ENCODE measurements at places on chromosomes 7 and 10.

DNA sequence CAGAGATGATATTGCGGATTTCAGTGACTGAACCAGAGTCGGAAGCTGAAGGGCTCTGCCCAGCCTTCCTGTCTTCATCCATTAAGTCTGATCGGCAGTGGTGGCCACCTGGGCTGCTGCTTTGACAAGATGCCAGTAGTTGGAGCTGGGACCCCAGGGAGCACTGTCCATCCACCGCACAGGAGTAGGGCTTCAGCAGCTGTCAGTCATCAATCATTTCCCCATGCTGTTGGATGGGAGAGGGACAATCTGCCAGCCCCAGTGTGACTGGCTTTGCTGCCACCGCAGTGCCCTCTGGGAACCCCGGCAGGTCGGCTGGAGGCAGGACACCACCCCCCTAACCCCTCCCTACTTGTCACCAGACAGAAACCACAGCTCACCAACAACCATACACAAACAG lies 23.0 kb upstream of the GPR146 start:
- no peak for DNase-seq

DNA sequence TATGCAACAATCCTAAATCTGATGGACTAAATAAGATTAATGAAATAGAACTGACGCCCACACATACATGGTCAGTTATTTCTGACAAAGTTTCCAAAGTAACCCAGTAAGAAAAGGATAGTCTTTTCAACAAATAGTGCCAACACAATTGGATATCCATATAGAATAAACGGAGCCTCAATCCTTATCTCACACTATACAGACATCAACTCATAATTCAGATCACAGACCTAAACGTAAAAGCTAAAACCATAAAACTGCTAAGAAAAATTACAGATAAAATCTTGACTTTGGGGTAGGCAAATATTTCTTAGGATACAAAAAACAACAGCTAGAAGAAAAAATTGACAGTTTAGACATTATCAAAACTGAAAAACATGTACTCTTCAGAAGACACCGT lies 8.5 kb downstream of the CACUL1 start:
- no peak for DNase-seq

- DNase-seq = no peak
These were observed 32.0 kb downstream of the NRAP start for GRCh38 chr10:113631684-113632367.

GRCh38 chr7:151687523-151688235 lies 168.0 kb upstream of the RHEB start:
- DNase-seq = peak; percentile 96

GRCh38 chr7:137846827-137847567 lies at the start of gene DGKI:
DGKI (minus strand) TSS chr7:137846974.
- no peak for DNase-seq

DNA sequence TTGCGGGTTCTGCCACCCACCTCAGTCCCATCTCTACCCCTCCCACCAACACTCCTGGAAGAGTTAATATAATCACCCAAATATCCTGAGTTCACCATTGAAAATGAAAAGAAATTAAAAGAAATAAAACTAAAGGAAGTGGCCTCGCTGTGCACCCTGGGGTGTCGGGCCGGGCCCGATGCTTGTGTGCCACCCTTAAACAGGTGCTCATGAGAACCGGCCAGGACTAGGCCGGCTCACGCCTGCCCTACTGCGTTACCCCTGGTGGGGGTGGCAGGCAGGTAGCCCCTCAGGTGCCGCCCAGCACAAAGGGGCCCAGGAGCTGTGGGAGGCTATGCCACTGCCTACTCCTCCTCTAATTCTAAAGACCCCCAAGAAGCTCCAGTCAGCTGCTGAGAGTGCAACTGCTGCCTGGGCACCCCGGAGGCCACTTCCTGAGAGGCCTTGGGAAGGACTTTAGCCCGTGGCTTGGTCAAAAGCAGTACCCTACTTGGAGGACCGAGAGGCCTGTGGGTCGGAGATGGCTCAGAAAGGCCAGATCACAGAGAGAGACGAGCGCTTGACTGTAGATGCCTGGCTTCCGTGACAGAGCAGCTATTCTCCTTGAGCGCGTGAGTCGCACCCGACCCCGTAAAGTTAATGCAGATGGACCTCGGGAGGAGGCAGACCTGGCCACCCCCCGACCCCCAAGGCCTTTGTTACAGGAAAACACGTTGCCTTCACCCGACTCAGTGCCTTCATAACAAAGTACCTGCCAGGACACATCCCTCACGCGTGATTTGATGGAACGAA lies 51.0 kb upstream of the PPP2R2D start:
- no peak for DNase-seq

DNA sequence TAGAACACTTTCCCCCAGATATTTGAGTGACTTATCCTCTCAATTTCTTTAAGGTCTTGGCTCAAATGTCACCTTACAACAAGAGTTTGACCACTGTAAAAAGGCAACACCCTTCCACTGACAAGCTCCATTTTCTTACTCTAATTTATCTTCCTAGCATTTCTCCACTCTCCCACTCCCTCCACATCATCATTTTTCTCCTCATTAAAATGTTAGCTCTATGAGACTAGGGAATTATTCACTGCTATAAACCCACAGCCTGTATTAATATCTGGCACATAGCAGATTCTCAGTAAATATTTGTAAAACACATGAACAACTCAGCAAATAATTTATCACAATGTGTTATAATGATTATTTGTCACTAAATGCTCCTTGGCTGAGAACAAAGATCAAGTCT lies 161.0 kb downstream of the DOCK4 start:
- no peak for DNase-seq

- no peak for DNase-seq
These were observed 416.4 kb upstream of the FOXK1 start for GRCh38 chr7:4265676-4266075.

DNA sequence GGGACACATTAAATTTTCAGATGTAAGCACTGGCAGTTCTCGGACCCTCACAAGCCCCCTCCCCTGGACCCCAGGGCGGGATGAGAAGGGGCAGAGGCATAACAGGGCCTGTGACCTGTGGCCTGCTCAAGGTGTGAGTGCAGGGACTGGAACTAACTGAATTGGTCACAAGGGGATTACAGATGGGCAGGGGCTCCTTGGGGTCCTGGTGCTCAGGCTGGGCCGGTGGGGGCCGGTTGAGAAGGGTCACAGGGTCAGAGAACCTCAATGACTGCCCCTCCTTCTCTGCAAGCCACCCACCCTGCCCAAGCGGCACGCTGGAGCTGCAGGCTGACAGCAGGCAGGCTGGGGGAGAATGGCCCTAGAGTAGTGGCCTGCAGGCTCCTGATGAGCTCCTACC lies 80.8 kb upstream of the PCBD1 start:
- no peak for DNase-seq

- no peak for DNase-seq
These were observed 3.0 kb upstream of the CRYGN start for GRCh38 chr7:151442776-151443496.

GRCh38 chr10:24664991-24665390 lies 58.7 kb downstream of the ARHGAP21 start:
- DNase-seq = no peak

DNA sequence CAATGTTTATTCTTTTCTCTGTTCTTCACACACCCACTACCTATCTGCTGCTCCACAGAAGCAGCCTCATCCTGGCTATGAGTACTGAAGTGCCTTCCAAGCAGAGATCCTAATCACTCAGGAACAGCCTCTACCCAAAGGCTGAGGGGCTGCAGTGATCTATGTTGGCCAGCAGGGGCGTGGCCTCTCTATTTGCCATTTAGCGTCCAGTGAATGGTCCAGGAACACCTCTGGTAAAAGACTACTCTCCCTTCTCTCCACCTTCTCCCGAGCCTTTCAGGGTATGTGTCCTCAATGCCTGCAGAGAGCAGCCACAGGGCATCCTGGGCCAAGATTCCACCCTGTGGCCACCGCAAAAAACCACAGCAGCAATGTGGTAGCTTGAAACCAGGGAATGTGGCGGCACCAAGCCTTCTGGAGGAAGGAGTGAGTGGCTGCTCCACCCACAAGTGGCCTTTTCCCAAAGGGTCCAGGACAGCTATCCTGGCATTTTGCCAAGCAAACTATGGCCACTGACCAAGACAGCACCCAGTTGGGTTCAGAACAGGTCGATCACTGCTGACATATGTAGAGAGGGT lies 70.9 kb downstream of the SYPL1 start:
- DNase-seq = peak; percentile 48

DNA sequence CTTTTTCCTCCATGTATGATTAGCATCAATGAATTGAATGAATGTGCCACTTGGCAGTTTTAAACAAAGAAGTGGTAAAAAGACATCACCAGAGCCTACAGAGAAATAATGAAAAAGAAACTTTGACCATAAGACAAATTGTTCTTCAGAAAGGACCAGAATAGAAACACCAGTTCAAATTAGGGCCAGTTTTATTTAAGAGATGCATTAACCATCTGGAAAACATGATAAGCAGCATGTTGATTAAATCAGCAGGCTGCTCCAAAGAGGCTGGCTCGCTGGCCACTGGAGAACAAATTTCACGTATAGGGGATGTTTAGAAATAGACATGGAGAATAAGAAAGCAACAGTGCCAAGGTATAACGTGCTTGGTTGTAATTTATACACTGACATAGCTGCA lies 242.3 kb upstream of the AOAH start:
- DNase-seq = no peak

GRCh38 chr7:6435486-6436384 lies 12.0 kb downstream of the DAGLB start:
- peak; percentile 75 for DNase-seq

DNA sequence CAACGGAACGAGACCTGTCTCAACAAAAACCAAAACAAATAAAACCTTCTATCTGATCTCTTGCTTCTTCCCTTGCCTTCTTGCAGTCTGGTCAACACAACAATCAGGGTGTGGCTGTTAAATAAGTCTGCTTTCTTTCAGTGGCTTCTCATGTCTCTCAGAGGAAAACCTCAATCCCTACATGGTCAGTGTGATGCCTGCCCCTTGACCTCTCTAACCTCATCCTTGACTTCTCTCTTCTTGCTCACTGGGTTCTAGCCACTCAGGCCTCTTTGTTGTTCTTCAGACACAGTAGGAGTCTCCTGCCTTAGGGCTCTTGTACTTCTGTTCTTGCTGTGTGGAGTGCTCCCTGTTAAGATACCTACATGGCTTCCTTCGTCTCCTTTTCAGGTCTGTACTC lies 220.4 kb downstream of the SDHAF3 start:
- no peak for DNase-seq

GRCh38 chr10:123551259-123551658 lies 114.9 kb upstream of the GPR26 start:
- DNase-seq = no peak

DNA sequence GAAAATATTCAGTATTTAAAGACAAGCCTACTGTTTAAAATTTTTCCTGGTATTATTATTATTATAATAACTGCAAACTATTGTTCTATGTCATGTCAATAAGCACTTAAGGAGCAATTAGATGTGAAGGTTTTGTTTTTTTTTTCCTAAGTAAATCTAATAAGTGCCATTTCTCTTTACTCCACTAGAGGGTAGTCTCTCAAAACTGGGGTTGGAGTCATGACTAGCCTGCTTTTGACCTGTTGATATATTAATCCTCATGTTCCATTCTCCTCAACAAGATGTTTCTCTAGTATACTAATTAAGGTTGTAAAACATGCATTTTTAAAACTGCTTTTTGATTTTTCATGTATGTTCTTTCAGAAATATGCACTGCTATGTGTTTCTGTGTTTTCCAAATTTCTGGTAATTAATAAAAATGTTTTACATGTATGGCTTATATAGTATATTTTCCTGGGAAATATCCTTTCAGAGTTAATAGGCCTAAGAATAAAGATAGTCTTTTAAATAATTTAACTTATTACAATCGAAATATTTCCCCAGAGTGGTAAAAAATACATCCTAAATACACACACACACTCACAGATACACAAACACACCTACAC lies 1.0 kb upstream of the LRRN3 start:
- peak; percentile 51 for DNase-seq
